ENCODE measurements at places on chromosomes 7 and 10.

DNA sequence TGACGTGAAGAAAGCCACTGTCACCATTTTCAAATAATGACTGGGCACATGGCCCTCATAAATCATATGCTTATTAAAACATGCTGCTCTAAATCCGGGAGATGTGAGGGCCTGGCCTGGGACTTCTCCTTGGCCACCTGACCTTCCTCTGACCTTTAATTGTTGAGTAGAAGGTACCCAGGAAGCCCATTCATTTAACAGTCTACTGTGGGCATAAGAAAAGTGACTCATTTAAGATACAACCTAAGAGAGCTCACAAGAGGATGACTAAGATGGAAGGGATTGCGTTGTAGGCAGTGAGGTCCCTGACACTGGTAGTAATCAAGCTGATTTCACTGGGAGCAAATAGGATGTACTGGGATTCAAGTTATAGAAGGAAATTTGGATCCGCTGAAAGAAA is 203.4 kb upstream of the GPR26 start:
- no peak for DNase-seq

DNA sequence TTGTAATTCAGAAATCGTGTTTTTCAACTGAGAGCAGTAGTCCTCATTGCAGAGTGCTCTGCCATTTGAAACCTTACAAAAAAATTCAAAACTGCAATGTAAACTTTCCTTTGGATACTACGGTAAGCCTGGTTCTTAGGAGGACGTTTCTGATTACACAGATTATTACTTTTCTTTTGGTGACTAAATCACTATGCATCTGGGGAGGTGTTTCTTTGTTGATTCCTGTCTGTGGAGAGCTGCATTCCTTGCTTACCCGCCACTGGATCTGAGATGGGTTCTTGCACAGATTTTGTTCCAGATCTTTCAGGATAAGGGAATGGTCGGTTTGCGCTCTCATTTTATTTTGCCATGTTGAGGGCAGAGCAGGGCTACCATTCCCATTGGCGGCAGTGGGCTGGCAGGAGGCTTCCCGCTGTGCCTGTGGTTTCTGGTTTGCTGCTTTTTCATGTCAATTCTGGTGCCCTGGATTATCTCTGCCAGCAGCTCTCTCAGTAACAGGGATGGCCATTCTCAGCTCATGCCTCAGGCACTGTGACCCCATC is 485.1 kb downstream of the GLRX3 start:
- DNase-seq, result no peak

DNA sequence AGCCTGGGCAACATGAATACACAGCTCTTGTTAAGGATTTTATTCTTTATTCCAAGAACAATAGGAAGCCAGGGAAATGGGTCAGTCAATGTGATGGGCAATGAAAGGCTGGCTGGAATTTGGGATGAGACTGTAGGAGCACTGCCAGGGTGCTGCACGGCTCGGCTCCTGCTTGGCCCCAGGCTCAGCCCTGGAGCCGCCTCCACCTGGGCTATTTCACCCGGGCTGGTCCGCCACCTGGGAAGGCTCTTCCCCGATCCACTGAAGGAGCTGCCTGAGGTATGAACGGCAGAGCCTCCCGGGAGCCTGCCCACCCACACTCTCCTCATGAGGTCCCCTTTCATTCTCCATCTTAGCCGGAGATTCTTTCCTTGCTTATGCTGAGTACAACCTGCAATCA is 80.4 kb upstream of the KMT2C start:
- DNase-seq, result no peak

- DNase-seq, result no peak
Observed at GRCh38 chr10:82880776-82881290, 1005.8 kb downstream of the NRG3 start.
